NCI-H510A (cell line): ENCODE measurements at places on chromosomes 4 and X.

DNA sequence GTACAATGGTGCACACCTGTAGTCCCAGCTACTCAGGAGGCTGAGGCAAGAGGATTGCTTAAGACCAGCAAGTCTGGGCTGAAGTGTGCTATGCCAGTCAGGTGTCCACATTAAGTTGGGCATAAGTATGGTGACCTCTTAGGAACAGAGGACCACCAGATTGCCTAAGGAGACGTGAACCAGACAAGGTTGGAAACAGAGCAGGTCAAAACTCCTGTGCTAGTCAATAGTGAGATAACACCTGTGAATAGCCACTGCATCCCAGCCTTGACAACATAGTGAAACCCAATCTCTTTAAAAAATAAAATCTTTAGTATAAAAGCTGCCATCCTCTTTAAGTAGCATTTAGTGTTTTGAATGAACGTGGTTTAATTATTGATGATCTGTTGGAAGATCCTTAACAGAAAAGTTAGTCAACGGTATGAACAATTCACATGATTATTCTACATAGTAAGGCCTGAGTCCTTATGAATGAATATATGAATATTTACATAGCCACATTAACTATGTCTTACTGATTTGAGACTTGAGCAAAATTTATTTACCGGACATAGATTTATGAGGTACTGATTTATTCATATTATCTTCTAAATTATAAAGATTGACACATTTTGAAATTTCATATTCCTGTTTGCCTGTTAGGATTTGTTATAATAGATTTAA, 63.2 kb downstream of the UBE2K start:
- no peak for DNase-seq

DNA sequence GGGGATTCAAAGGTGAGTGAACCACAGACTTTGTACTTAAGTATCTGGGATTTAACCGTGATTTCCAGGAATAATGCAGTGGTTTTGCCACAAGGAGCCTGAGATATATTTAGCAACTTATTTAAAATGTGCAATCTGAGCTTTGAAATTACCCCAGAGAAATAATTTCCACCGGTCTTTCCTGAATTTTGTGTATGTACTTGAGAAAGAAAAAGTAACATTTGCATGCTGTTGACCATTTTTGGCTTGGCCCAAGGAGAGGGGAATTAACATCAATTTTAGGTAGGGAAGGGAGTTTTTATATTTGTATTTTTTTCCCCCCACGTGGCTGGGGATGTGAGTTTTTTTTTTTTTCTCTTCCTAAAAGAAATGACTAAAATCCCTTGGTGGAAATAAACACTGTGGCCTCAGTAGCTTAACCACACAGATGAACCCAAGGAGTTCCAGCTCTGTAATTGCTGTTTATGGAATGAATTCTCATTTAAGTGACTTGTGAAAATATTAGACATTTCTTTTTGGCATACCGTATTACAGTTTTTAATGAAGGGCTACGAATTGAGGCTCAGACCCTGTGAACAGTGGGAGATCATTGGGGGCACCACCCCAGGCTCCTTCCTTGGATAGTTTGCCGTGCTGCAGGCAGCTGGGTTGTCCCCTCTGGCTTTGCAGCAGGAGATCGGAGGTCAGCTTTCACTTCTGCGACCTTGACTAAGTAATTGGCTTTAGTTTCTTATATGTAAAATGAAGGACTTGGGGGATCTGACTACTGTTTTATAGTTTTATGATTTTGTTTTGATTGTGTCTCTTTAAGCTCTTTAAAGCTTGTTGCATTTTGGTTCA, 116.1 kb downstream of the ARHGAP10 start:
- no peak for DNase-seq

DNA sequence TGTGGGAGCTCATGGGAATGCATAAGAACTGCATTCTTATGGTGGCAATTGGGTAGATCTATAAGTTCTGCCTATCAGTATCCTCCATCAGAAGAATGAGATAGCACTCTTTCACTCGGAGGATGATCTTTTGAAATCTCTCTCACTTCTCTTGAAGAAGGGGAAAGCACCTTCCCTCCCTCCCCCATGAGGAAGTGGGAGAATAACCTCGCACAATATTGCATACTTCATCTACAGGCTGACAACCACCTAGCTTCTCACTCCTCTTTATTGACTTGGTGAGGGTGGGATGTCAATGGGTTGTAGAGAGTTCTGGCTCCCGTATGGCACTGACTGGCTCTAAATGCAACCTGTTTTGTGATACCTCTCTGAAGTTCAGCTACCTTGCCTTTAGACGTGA, 146.7 kb upstream of the SPOCK3 start:
- DNase-seq: no peak

DNA sequence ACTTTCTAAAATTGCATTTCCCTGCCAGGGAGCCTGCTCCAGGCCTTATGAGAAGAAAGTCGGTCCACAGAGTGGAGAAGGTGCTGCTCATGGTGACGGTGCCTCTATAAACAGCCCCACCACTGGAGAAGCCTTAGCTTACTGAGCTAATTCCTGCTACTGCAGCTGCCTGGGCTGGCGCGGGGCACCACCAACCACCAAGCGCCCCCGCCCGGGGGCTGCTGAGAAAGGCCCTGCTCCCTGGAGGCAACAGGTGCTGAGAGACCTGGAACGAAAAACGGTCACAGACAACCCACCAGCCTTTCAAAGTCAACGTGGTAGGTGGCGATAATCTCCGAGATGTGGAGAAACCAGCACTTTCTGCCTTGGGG, 2.9 kb downstream of the HCFC1 start:
- no peak for DNase-seq

DNA sequence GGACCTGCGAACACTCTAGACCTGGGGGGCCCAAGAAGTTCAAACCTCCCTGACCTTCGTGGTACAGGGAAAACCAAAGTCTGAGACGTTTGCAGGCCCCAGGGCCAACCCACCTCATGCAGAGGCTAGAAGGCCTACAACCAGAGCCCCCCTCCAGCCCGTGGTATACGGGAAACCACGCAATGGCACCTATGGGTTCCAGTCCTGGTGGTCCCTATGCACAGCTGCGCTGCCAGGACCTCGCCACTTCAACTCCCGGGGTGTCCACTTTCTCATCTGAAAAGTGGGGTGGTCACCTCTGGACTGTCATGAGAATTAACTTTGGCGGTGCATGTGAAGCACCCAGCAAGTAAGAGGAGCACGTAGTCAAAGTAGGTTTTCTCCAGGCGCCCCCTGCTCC, 8.4 kb upstream of the MSX1 start:
- DNase-seq: no peak
